ENCODE measurements at places on chromosomes 13 and 19. TPM values are rescaled to one million over a fixed set of nuclear protein-coding genes. Genes with fewer than 3 reads are reported as not detected.

The ZNF71 gene
- total RNA-seq = 19.5 TPM

The IL12RB1 gene
- 0.47 TPM for total RNA-seq

The CYP2A7 gene
- 0.78 TPM for total RNA-seq

The PSG4 gene
- not detected for total RNA-seq

The RETN gene
- 0.94 TPM for total RNA-seq

The C13orf46 gene
- 0.16 TPM for total RNA-seq

The APLP1 gene
- total RNA-seq = 179 TPM

The PLPP2 gene
- 0.62 TPM for total RNA-seq

The CEACAM3 gene
- total RNA-seq = not detected

The SPRED3 gene
- total RNA-seq = 1.4 TPM

The KIR2DL4 gene
- not detected for total RNA-seq

The CEACAM7 gene
- not detected for total RNA-seq

The DHX34 gene
- total RNA-seq = 10.8 TPM

The CBARP gene
- total RNA-seq = 6.6 TPM

The CALR3 gene
- not detected for total RNA-seq

The OR7D2 gene
- total RNA-seq = not detected

The ABHD8 gene
- total RNA-seq = 20.6 TPM

The GSX1 gene
- total RNA-seq = not detected

The ACER1 gene
- not detected for total RNA-seq

The FAM216B gene
- total RNA-seq = 0.78 TPM

The CEACAM5 gene
- not detected for total RNA-seq

The ZNF560 gene
- 0.31 TPM for total RNA-seq

The TNNI3 gene
- total RNA-seq = not detected

The PSG7 gene
- not detected for total RNA-seq

The ZNF135 gene
- total RNA-seq = 13.4 TPM

The C1QTNF9 gene
- total RNA-seq = not detected

The ZNF430 gene
- 33.8 TPM for total RNA-seq

The NAXD gene
- total RNA-seq = 27.5 TPM

The ONECUT3 gene
- not detected for total RNA-seq

The AMER2 gene
- 161 TPM for total RNA-seq

The UBAC2 gene
- 36.2 TPM for total RNA-seq

The ZIC5 gene
- total RNA-seq = 1.6 TPM

The VSTM2B gene
- total RNA-seq = 12.3 TPM

The ADAMTS10 gene
- total RNA-seq = 46.0 TPM

The JAK3 gene
- 1.1 TPM for total RNA-seq

The ZNF497 gene
- 5.9 TPM for total RNA-seq

The KLK1 gene
- total RNA-seq = not detected

The FFAR2 gene
- total RNA-seq = 0.16 TPM
